ENCODE measurements at places on chromosomes 1 and 21.

DNA sequence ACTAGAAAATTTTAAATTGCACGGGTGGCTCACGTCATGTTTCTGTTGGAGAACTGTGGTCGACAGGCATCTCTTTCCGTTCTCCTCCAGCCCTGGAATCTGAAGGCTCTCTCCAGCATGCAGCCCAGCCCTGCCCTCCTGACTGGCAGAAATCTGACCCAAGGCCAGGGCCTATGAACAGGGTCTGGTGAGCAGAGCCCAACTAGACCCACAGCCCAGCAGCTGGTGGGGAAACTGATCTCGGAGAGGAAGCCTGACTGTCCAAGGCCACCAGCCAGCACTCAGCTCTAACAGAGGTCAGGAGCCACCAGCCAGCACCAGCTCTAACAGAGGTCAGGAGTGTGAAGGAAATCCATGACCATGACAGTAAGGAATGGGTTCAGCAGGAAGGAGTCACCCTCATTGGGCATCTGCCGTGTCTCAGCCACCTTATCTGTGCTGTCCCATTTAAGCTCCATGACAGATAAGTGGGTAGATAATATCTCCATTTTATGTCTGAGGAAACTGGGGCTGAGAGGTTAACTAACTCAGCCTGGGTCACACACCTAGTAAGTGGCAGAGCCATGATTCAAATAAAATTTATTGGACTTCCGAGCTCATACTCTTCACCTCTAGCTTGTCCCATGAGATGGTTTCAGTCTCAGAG, 20.2 kb upstream of the PKP1 start:
- DNase-seq: no peak

DNA sequence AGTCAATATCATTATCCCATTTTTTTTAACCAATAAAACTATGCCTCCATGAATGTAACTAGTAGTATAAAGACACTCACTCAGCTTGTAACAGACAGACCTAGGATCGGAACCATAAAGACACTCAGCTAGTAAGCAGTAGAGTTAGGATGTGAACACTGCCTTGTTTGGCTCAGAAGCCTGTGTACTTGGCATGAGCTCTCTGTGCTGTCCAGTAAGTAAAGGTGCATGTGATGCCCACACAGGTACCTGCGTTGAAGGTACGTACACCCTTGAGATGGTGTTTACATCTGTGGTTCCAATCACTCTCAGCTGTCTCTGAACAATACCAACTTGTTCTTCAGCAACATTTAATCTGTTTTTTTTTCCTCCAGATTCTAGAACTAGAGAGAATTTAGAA, 252.1 kb upstream of the SGIP1 start:
- no peak for DNase-seq

DNA sequence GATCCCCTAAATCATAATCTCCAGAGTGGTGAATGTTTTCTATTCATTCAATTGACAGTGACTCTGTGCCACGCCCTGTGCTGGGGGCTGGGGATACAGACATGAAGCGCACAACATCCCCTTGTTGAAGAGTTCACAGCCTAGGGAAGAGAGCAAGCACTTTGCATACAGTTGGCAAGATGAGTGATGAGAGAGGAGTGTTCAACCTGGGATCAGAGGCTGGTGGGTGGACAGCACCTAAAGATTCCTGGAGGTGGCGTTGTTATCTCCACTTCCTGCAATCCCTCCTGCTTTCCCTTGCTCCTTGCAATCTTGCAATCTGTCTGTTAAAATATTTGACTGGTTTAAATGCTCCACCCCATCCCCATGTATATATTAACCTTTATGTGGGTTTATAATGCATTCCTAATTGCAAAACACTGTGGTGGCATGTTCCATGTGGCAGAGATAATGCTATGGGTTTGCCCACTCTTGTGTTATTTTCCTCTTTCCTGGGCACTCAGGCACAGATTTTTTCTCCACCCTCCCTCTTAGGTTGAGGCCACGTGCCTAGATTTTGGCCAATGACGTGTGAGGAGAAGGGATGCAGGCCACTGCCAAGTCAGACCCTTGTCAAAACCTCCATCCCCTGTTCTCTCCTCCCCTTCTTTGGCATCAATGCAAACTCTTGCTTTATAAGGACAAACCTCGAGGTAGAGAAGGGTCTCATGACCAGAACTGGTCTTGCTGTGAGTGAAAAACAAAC, 36.2 kb upstream of the GADD45A start:
- no peak for DNase-seq

DNA sequence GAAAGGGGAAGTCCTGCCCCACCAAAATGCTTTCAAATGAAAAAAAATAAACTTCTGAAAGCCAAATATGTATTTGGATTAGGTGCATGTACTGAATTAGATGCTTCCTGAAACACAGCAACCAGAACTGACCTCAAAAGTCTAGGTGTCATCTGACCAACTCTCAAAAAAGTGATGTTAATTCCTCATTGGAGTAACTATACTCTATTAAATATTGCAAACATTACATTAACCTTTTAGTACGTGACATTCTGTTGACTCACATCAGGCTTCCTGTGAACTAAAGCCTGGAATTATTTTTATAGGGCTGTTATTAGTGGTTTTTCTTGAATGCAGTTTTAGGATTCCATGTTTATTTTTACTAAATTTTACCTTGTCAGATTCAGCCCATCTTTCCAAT, 73.5 kb downstream of the ASTN1 start:
- DNase-seq: no peak

Measured in activated CD8-positive, alpha-beta memory T cell treated with anti-CD3 and anti-CD28 coated beads, Interleukin-2, amount 50 U/mL, for 48 hours (primary cell).